Glomerular endothelial cell (primary cell): ENCODE measurements at places on chromosomes 3 and 15.

- DNase-seq, result no peak
These were observed 146.9 kb upstream of the RARB start for GRCh38 chr3:25281041-25281731.

DNA sequence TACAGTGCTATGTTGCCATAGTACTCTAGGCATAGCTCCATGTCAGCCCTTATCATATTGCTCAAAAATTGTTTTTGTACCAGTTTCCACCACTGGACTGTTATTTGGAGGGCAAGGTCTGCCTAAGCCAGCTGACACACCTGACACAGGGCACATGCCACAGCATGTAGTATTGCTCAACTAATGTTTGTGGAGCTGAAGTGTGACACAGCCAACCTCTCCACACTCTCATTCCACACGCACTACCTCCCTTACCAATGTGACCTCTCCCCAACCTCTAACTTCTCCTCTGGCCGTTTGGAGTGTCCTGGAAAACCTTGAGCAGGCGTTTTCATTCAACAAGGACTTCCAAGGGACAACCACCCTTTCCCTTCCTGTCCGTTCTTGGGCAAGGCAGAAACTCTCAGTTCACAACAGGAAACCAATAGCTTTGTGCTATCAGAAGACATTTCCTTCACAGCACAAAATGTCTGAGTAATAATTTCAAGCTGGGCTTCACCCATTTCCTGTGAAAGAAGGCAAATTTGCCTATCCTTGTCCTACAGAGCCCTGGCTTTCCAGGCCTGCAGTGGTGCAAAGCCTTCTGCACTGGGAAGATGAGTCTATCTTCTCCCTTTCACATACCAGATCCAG lies 38.4 kb downstream of the TLNRD1 start:
- no peak for DNase-seq

DNA sequence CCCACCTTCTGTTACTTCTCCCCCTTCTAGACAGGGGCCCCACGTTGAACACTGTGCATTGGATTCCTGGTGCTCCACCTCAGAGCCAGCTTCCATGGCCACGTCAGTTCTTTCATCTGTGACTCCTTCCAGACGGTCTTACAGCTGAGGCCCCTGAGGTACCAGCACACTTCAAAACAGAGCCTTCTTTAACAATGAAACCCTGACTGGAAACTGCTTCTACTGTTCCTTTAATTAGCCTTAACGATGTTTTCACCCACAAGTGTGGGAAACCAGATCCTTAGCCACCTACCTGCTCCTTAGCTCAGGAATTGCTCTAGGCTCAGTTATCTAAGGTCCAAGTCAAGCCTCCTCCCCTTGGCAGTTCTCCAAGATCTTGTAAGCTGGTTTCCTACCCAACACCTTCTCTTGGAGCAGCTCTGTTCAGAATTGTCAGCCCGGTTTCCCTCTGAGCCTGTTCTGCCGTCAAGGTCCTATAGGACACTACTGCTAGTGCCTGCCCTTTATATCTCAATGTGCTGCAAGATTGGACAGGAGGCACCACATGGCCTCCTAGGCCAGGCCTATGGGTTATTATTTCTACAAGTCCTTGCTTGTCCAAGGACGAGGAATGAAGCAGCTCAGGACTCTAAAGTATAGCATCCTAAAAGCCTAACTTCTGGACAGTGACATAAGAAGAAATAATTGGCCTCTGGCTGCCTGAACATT lies 80.7 kb downstream of the FMN1 start:
- no peak for DNase-seq

GRCh38 chr3:83438188-83438587 lies 1520.6 kb upstream of the CADM2 start:
- no peak for DNase-seq

DNA sequence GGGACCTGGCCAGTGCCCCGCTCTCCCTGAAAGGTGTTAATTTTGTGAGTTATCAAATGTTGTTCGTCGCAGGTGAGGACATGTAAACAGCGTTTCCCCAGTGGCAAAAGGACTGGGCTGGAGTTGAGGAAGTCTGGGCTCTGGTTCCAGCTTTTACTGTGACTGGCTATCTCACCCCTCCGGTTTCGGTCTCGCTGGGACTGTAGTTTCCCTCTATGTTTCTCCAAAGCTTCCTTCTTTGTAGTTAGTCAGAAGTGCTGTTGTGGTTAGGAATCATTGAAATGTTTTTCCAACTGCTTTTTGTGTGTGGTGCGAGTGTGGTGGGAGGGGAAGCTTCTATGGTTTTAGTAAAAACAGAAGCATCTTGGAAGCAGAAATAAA lies 990 bp upstream of the CLDN1 start:
- DNase-seq, result no peak
